ENCODE measurements at places on chromosomes 3 and 15.
A peak's percentile ranks its signal among the peaks of the same experiment; 100 is the strongest.

GRCh38 chr3:189233225-189233858 lies 61.6 kb downstream of the TPRG1 start:
- DNase-seq: peak; percentile 28

GRCh38 chr15:64687688-64688087 lies 87.7 kb downstream of the RBPMS2 start:
- no peak for DNase-seq

- DNase-seq: peak; percentile 31
Observed at GRCh38 chr3:49313896-49314688, 25.8 kb downstream of the USP4 start.

DNA sequence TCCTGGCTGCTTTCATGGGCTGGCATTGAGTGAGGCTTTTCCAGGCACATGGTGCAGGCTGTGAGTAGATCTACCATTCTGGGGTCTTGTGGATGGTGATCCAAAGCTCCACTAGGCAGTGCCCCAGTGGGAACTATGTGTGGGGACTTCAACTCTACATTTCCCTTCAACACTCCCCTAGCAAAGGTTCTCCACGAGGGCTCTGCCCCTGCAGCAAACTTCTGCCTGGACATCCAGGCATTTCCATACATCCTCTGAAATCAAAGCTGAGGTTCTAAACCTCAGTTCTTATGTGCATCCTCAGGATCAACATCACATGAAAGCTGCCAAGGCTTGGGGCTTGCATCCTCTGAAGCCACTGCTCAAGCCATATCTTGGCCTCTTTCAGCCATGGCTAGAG lies 282.9 kb upstream of the ZPLD1 start:
- no peak for DNase-seq

DNA sequence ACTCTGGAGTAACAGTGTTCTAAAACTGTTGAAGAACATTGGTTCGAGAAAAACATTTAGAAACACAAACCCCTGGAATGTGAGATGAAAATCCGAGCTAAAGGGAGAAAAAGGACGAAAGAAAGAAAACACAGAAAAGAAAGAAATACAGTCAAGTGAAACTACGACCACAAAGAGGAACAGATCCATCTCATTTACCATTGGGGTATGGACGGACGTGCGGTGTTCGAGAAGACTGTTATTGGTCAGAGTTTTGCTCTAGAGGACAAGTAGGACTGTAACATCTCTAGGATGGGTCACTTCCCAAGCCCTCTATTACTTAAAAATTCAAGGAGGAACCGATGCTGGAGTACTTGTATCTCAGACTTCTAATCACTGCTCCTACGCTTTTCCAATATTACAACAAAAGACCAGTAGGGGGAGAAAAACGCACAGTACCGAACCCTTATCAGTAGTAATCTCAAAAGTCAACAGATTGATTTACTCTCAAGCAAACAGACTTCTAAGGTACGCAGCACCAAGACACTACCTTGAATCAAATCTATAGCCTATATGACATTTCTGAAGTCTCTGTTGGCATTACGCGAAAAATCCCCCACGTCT lies 1.1 kb upstream of the PIK3CA start:
- DNase-seq: no peak

DNA sequence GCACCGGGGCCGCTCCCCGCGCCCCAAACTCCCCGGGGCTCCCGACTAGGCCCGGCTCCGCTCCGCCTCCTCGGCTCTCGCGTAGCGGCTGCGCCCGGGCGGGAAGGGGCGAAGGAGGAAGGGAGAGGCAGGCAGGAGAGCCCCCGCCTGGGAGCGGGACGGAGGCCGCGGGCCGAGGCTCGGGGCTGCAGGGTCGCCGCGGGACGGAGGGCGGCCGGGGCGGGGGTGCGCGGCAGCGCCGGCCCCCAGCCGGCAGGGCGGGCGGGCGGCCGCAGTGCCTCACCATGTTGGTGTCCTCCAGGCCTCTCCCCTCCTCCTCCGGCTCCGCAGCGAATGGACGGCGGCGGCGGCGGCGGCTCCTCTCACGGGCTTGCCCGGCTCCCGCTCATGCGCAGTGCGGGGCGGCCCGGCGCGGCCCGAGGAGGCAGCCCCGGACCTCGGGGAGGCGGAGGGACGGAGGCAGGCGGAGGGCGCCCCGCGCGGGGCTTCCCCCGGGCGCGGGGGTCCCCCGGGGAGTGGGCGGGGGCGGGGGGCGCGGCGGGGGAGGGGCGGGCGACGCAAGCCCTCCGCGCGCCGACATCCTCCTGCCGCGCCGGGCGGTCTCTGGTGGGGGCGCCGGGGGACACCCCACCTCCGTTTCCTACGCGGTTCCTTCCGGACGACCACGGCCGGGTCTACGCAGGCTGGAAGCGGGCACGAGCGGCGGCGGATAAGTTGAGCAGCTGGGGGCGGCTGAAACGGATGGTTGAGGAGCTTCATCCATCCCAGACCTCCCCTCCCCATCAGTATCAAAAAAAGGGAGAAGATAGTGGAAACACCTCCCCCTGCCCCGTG lies at the start of gene DCUN1D1:
Gene DCUN1D1 (minus strand): TSS at position 335 of the 834 bp plus-strand sequence. CDS start 49 bp downstream, at position 286.
- no peak for DNase-seq

- DNase-seq: no peak
Observed at GRCh38 chr3:62874711-62875557, at the start of gene CADPS. Gene CADPS (minus strand): TSS chr3:62875416. CDS start chr3:62875029, 387 bp downstream.

DNA sequence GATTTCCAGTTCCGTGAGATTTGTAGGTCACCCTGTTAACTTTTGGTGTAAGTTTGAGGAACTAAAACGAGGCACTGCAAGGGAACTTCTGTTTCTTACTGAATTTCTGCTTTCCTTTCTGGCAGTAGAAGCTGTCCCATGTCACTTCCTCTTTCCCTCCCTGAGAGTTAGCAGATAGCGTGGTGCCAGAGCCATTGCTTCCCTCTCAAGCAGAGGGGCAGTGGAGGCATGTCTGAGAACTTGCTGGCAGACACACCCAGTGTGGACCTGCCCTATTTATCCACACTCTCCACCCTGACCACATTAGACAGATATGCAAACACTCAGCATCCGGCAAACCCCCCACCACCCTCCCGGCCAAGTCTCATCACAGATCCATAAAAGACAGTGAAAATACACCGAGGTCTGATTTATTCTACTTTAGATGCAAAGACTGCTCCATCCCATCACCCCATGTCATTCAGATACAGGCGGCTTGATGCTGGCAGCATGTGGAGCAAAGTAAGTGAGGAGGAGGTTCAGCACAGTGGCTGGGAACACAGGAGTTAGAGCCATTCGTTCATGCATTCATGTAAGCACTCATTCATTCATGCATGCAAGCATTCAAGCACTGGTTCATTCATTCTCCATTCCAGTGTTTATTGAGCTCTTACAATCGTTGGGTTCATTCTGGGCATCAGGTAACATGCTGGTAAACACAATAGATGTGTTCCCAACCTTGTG lies 324.7 kb downstream of the SHQ1 start:
- DNase-seq: no peak

DNA sequence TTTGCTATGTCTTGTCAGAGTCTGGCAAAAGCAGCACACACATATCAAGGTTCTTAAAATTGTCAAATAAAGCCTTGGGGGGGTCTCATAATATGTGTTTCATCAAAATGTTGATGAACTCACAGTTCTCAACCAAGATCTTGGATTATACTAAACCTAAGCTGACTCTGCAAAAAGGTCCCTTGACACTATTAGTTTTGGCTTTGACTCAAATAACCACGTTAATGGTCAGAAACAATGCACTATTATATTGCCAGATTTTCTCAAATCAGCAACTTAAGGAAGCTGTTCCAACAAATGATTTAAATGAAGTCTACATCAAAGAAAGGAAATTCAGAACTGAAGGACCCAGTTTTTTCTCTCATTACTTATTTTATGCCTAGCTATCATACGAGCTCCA lies 1063.9 kb downstream of the ROBO1 start:
- DNase-seq: no peak
